ENCODE measurements at places on chromosomes 4 and X. TPM values are rescaled to one million over a fixed set of nuclear protein-coding genes. Genes with fewer than 3 reads are reported as not detected.

- DNase-seq, result no peak
Observed at GRCh38 chr4:167973513-167973912, 118.8 kb upstream of the ANXA10 start.

- no peak for DNase-seq
Observed at GRCh38 chrX:129323115-129323514, 200.2 kb downstream of the SMARCA1 start.

The DCLK2 gene
- total RNA-seq, result 4.9 TPM

The BEND2 gene
- not detected for total RNA-seq

The ELF4 gene
- 23.8 TPM for total RNA-seq
